ENCODE measurements at places on chromosomes 4 and X.

GRCh38 chrX:139692908-139693307 lies 15.1 kb downstream of the MCF2 start:
- no peak for DNase-seq

DNA sequence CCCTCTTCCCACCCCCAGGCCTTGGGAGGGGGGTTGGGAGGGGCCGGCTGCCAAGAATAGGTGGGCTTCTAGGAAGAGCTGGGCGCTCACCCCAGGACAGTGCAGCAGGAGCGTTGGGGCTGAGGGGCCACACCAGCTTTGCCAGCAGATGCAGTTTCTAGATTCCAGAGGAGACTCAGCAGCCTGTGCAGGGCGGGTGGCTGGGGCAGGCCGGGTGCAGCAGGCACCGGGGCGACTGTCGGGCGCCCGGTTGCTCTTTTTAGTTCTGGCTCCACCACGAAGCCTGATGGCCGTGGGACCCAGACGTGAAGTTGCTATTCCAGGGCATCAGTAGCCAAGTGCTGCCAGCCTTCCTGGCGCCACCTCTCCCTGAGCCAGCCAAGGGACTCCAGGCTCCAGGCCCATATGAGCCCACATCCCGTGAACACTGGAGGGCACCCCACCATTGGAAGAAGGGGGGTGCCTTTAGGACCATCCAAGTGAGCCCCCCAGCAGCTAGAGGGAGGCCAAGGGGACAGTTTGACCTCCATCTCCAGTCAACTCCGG lies 5.8 kb downstream of the SSR4 start:
- DNase-seq: no peak

- DNase-seq: no peak
These were observed 646.0 kb upstream of the PITX2 start for GRCh38 chr4:111268769-111269414.

DNA sequence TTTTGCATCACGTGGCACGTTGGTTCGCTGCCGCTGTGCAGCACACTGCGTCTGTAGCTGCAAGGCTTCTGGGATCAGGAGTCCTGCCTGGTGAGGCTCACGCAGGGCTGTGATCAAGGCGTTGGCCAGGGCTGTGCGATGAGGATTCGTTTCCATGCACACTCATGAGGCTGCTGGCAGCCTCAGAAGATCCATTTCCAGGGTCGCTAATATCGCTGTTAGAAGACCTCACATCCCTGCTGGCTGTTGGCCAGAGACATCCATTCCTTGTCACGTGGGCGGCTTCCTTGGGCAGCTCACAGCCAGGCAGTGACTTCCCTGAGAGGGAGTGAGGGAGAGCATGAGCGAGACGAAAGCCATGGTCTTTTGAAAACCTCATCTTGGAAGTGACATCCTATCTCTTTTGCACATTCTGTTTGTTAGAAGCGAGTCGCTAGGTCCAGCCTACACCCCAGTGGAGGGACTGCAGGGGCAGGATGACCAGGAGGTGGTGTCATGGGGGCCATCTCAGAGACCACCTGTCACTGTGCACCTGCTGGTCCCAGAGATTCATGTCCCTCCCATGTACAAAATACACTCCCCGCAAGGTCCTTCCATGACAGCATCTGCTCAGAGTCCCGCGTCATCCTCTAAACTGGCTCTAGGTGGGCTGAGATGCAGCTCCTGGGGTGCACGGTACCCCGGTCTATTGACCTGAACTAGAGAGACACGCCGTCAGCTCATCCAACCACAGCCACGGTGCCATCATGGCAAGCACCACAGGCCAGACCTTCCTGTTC lies 12.2 kb downstream of the RGS12 start:
- no peak for DNase-seq

DNA sequence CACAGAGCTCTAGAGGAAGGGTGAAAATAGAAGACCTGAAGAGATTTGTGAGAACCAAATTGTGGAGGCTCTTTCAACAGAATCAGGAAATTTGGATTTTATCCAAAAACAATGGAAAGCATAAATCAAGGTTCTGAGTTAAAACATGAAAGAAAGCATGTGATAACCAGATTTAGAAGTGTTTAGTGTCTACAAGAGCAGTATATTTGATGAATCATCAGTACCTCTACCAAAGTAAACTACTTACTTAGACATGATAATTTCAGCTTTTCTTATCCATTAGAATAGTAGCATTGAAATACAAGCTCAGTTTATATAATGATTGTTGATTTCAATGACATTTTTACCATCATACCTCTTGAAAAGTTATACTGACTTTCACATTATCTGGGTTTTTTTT lies 25.9 kb upstream of the INTU start:
- DNase-seq: no peak

DNA sequence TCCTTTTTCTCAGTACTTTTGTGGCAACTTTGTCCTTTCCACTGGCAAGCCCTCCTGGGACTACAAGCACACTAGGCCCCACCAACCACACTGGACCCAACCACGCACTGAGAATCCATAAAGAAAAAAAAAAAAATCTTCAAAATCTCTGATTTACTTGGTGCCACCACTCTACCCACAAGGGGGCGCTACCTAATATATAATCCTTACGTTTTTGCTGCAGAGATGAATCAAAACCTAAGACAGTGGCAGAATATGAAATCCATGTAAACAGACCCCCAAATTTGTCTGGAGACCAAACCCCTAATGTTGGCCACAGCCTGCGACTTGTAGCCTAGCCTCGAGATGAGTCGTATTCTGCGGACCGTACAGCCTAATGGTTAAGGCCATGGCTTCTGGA lies 63.5 kb upstream of the ARHGAP36 start:
- DNase-seq: peak; percentile 45

All from suppressor macrophage treated with lipopolysaccharide for 1 hour (primary cell).